ENCODE measurements at places on chromosomes 6 and 20.

GRCh38 chr6:44052419-44053023, 74.7 kb downstream of the MRPL14 start:
- DNase-seq, result peak; percentile 52

DNA sequence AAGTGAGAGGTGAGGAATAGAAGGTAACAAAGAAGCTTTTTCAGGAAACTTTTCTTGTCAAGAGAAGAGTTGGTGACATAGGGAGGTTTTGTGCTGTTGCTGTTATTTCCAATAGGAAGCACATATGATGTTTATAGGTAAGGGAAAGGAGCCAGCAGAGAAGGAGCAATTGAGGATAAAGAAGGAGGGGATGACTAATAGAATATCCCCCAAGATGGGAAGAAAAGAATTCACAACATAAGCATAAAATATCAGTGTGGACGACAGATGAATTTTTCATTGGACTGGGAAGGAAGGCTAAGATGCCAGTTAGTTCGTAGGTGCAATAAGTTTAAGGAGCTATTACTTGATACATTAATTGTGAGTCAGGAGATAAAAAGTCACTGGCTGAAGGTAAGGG, 8.5 kb upstream of the BEND6 start:
- no peak for DNase-seq

- no peak for DNase-seq
Observed at GRCh38 chr6:158387036-158387435, 74.8 kb downstream of the TULP4 start.

DNA sequence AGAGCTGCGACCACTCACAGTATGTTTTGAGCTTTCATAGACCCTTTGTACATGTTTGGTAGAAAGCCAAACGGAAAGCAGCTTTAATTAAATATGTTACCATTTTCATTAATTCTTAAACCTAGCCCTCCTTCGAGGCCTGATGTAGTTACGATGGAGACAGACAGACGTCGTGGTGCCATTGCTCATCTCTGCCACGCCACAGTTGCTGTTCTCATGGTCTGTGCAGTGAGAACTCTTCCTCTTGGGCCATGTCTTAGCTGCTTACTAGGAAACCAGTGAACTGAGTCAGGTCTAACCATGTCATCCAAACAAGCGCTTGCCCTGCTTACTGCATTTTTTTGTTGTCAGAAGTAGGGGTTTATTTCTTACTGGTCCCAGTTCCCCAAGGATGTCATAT, 62.8 kb downstream of the SNX9 start:
- DNase-seq, result no peak

DNA sequence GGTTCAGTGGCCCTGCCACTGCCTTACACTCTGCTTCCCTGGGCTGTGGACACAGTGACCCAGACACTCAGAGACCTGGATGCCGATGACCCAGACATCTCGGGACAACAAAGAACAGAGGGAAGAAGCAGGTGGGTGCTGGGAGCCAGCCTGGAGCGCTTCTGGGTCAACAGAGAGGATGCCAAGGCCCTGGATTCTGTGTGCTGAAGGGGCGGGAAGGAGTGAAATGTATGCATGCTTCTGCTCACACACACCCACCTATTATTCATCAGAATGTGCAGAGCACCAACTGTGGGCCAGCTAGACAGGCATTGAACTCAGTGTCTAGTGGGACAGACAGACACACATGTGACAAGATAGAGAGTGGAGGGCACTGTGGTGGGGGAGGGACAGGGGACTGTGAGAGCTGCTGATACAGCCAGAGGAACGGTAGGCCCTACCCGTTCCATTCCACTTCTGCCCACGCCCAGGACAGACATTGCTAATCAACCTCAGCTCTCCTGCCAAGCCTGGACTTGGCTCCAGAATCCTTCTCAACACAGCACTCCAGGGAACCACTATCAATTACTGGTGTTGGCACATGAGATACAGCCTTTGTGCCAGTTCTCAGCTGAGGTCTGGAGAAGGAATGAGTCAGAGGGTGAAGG, 20.2 kb downstream of the KCNK15 start:
- DNase-seq, result no peak
